Lung microvascular endothelial cell (primary cell): ENCODE measurements at places on chromosomes 5 and 9.

GRCh38 chr5:133569347-133569746 lies 43.0 kb downstream of the FSTL4 start:
- no peak for DNase-seq

DNA sequence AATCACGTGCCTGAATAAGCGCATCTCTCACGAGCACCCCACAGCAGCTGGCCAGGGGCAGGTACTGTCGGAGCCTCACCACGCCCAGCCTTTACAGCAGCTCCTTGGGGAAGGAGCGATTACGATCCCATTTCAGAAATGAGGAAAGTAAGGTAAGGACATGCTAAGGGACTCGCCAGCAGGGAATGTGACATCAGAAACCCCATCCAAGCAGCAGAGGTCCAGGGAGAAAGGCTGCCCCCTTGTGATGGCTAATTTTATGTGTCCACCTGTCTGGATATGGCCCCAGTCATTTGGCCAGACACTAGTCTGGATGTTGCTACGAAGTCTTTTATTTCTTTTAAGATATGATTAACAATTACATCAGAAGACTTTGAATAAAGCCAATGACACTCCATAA lies 77.3 kb downstream of the UBE2QL1 start:
- DNase-seq, result peak; percentile 24

DNA sequence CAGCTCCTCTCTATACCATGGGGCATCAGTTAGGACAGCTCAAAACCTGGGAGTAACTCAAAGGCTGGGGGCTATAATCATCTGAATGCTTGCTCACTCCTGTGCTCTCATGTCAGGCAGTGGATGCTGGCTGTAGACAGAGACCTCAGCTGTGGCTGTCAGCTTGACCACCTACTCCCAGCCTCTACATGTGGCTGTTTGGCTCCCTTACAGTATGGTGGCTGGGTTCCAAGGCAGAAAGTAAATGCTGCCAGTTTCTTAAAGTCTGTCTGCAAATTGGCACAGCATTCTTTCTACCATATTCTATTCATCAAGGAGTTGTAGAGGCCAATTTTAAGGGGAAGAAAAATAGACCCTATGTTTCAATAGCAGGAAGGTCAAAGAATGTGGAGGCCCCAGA lies 66.9 kb downstream of the TMC1 start:
- DNase-seq, result no peak

DNA sequence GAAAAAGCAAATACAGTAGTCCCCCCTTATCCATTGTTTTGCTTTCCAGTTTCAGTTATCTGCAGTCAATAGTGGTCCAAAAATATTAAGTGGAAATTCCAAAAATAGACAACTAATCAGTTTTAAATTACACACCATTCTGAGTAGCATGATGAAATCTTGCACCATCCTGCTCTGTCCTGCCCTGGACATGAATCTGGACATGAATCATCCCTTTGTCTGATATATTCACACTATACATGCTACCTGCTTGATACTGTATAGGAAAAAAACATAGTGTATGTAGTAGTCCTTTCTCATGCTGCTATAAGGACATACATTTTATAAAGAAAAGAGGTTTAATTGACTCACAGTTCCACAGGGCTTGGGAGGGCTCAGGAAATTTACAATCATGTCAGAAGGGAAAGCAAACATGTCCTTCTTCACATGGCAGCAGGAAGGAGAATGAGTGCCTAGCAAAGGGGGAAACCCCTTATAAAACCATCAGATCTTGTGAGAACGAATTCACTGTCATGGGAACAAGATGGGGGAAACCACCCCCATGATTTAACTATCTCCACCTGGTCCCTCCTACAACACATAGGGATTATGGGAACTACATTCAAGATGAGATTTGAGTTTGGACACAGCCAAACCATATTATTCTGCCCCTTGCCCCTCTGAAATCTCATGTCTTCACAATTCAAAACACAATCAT lies 153.9 kb downstream of the ARRDC3 start:
- DNase-seq, result no peak

- DNase-seq, result no peak
Measured at GRCh38 chr5:79120221-79120620, 8.6 kb downstream of the BHMT start.
